ENCODE measurements at places on chromosomes 7 and 10.

DNA sequence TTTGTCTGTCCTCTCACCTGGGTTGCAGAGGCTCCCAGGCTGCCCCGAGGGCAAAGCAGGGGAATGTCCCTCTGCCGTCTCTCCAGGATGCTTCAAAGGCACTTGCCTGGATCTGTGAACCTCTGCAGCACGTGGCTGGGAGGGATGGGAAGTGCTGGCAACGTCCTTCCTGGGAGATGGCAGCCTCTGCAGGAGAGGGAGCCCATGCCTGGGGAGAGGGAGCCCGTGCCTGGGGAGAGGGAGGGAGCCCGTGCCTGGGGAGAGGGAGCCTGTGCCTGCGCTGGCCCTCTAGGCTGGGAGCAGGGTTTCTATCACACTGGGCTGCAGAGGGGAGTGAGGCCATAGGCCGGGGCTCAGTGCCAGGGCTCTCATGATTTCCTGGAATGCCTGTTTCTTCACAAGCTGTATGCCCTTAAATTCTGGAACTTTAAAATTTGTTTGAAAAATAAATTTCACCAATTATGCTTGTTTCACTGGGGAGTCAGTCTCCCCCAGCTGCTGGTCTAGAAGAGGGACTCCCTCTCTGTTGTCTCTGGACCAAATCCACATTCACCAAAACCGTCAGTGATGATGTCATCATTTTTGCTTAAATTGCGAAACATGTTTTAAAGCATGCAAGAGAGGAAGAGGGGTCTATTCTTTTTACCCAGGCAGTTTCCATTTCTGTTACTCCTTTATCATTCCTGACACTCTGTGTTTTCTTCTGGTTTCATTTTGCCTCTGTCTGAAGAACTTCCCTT is 135.7 kb downstream of the DNAJB6 start:
- no peak overlapping the region for H3K27ac ChIP-seq
- H3K36me3 ChIP-seq, result no peaks in the 10 kb centered on the region
- H3K4me3 ChIP-seq, result no peak overlapping the region
- no peak for DNase-seq
- H3K4me1 ChIP-seq, result no peaks in the 10 kb centered on the region

GRCh38 chr10:69878038-69878437 is 76.3 kb downstream of the COL13A1 start:
- H3K4me3 ChIP-seq, result no peak overlapping the region
- no peak overlapping the region for H3K27ac ChIP-seq
- H3K4me1 ChIP-seq, result no peaks in the 10 kb centered on the region
- no peaks in the 10 kb centered on the region for H3K27me3 ChIP-seq
- H3K36me3 ChIP-seq, result no peaks in the 10 kb centered on the region

- no peak overlapping the region for H3K27ac ChIP-seq
- H3K36me3 ChIP-seq, result no peaks in the 10 kb centered on the region
- H3K4me1 ChIP-seq, result no peaks in the 10 kb centered on the region
- no peak for DNase-seq
Measured at GRCh38 chr10:96565774-96566173, 21.0 kb downstream of the TM9SF3 start.

GRCh38 chr10:19412531-19412930 is 363.9 kb downstream of the MALRD1 start:
- H3K4me3 ChIP-seq, result no peak overlapping the region
- H3K27me3 ChIP-seq, result no peaks in the 10 kb centered on the region
- no peak overlapping the region for H3K27ac ChIP-seq
- H3K36me3 ChIP-seq, result no peaks in the 10 kb centered on the region
- no peaks in the 10 kb centered on the region for H3K4me1 ChIP-seq
- no peak for DNase-seq

GRCh38 chr10:12868229-12868628 is 133.3 kb downstream of the CCDC3 start:
- no peak overlapping the region for H3K4me3 ChIP-seq
- DNase-seq, result no peak
- H3K36me3 ChIP-seq, result no peaks in the 10 kb centered on the region
- H3K27ac ChIP-seq, result no peak overlapping the region
- no peaks in the 10 kb centered on the region for H3K4me1 ChIP-seq
- H3K27me3 ChIP-seq, result no peaks in the 10 kb centered on the region

- no peaks in the 10 kb centered on the region for H3K4me1 ChIP-seq
- H3K36me3 ChIP-seq, result no peaks in the 10 kb centered on the region
Measured at GRCh38 chr7:53151496-53151895, 116.1 kb downstream of the POM121L12 start.

DNA sequence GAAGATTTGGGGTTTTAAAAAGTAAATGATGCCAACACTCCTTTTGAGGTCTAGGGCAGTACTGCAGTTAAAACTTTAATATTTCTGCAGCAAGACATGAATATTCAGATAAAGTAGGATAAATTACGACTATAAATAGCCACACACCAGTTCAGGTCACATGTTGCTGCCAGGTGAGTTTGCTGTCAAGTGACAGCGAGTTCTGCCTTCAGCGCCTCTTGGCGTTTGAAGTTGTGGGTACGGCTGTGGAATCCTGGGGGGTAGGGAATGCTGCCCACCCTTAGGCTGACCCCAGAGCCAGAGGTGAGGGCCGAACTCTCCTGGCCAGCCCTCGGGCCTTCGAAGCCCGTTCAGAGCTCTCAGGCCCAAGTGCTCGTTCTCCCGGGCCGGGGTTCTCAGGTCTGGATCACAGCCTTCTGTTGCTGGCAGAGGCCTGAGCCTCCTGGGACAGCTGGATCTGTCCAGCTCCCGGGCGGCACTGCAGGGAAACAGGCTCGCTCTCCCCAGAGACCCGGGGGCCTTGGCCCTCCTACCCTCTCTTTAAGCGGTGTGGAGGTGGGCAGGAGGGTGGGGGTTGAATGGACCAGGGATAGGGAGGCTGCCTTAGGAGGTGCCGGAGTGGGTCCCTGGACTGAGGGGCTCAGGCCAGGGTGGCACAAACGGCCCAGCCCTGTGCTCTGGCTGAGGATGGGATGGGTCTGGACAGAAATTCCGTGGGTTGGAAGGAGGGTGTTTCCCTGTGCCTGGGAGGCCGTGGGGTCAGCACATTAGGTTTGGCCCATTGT is 5.4 kb downstream of the BRI3 start:
- H3K27ac ChIP-seq, result peak overlapping the region; percentile 22
- no peak for DNase-seq
- no peak overlapping the region for H3K4me3 ChIP-seq
- no peaks in the 10 kb centered on the region for H3K27me3 ChIP-seq

GRCh38 chr10:78384049-78384431 is 350.4 kb downstream of the RPS24 start:
- no peaks in the 10 kb centered on the region for H3K36me3 ChIP-seq
- no peak overlapping the region for H3K4me3 ChIP-seq
- H3K4me1 ChIP-seq, result no peaks in the 10 kb centered on the region
- no peak overlapping the region for H3K27ac ChIP-seq
- no peaks in the 10 kb centered on the region for H3K27me3 ChIP-seq
- no peak for DNase-seq

- H3K4me3 ChIP-seq, result no peak overlapping the region
- DNase-seq, result no peak
- no peaks in the 10 kb centered on the region for H3K27me3 ChIP-seq
- no peaks in the 10 kb centered on the region for H3K36me3 ChIP-seq
- H3K27ac ChIP-seq, result no peak overlapping the region
Measured at GRCh38 chr7:17758008-17758407, 182.3 kb downstream of the SNX13 start.

GRCh38 chr10:106573106-106573505 is 591.4 kb downstream of the SORCS1 start:
- no peaks in the 10 kb centered on the region for H3K4me1 ChIP-seq
- no peak for DNase-seq
- no peak overlapping the region for H3K4me3 ChIP-seq
- H3K27me3 ChIP-seq, result no peaks in the 10 kb centered on the region
- no peaks in the 10 kb centered on the region for H3K36me3 ChIP-seq
- H3K27ac ChIP-seq, result no peak overlapping the region

DNA sequence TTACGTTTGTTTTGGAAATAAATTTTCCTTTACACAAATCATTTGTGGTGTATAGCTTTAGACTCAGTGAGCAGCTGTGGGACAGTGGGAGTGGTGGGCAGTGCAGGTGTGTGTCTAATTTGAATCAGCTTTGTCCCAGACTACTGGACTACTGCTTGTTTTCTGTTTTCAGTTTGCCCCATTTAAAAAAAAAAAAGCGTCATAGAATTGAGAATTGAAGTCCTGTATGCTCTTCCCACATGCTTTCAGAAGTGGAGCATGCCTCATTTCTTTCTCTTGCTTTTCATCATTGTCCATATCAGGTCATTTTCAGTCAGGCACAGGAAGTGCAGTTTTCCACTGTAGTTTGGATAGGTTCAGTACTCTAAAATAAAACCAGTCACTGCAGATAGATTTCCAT is 66.1 kb downstream of the SHH start:
- DNase-seq, result no peak
- H3K27me3 ChIP-seq, result no peaks in the 10 kb centered on the region
- no peaks in the 10 kb centered on the region for H3K4me1 ChIP-seq

GRCh38 chr10:5492929-5493576 is 6.3 kb downstream of the CALML5 start:
- no peak overlapping the region for H3K4me3 ChIP-seq
- DNase-seq, result no peak
- no peaks in the 10 kb centered on the region for H3K4me1 ChIP-seq
- H3K36me3 ChIP-seq, result no peaks in the 10 kb centered on the region
- no peaks in the 10 kb centered on the region for H3K27me3 ChIP-seq

GRCh38 chr7:98934267-98934666 is 55.9 kb downstream of the TRRAP start:
- H3K4me3 ChIP-seq, result no peak overlapping the region
- no peak overlapping the region for H3K27ac ChIP-seq
- H3K27me3 ChIP-seq, result no peaks in the 10 kb centered on the region
- H3K36me3 ChIP-seq, result peaks cover 53% of the 10 kb centered on the region

DNA sequence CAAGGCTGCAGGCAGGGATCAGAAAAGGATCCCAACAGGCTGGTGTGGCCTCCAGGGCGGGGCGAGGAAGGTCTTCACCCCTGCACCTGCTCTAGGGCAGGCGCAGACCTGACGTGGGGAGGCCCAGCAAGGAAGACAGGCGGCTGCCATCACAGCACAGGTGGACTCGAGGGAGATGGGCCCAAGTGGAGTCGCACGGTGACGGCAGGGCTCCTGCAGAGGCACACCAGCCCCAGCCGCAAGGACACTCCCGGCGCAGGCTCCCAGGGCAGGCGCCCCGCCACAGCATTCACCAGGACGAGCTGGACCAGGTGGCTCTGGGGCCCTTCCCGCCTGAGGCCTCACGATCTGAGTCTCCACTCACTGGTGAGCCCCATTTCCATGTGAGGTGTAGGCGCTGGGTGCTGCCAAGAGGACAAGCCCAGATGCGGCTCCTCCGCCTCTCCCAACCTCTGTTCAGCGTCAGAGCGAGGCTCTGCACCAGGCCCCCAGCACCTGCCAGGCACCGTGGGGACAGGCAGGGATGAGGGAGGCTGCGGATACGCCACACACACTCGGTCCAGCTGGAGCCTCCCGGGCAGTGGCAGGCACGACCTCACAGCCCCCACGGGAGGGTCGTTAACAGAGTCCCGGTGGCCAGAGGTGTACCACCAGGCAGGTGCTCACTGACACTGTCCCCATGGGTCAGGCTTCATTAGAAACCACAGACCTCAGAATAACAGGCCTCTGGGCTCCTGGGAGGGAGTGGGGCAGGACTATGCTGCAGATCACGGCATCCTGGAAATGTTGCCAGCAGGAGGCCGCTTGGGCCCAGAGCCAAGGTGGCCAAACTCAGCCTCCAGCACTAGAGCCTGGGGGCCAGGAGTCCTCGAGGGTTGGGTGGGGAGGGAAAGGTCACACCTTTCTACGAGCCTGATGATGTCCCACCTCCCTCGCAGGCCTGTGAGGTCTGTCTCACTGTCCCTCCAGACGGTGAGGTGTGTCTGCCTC is 111.6 kb downstream of the MAD1L1 start:
- no peaks in the 10 kb centered on the region for H3K4me1 ChIP-seq
- no peaks in the 10 kb centered on the region for H3K36me3 ChIP-seq
- DNase-seq, result no peak
- H3K4me3 ChIP-seq, result no peak overlapping the region

- no peaks in the 10 kb centered on the region for H3K27me3 ChIP-seq
- no peaks in the 10 kb centered on the region for H3K36me3 ChIP-seq
- H3K4me1 ChIP-seq, result no peaks in the 10 kb centered on the region
- no peak overlapping the region for H3K27ac ChIP-seq
- DNase-seq, result no peak
Measured at GRCh38 chr10:123227706-123228105, 73.5 kb downstream of the BUB3 start.
